ENCODE measurements at places on chromosomes 5 and 9.
A peak's percentile ranks its signal among the peaks of the same experiment; 100 is the strongest.

GRCh38 chr5:119319890-119320289 lies 35.9 kb upstream of the TNFAIP8 start:
- DNase-seq: no peak

- DNase-seq: no peak
Observed at GRCh38 chr5:175599210-175599609, 58.7 kb upstream of the HRH2 start.

- DNase-seq: no peak
Observed at GRCh38 chr9:78692871-78693270, 395.9 kb downstream of the PSAT1 start.

DNA sequence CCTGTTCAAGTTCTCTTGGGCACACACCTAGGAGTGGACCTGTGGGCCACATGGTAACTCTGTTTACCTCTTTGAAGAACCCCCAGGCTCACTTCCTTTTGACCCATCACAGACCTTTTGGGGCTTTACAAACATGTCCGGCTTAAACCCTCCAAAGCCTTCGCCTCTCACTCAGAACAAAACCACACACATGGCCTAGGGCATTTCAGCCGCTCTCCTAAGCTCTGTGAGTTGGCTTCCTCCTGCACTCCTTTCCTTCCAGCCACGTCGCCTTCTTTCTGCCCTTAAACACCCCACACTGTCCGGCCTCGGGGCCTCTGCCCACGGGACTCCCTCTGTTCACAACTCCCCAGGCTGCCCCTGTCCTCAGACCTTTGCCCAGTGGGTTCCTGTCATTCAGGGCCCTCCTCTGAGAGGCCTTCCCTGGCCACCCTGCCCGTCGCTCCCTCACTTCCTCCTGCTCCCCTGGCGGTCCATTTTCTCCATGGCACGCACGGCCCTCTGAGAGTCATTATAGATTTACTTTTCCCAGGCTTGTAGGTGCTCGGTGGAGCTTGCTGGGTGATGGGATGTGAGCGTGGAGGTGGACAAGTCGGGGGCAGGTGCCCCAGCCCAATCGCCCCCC lies 1.9 kb downstream of the DOK3 start:
- no peak for DNase-seq

GRCh38 chr5:157778121-157778805 lies 34.8 kb downstream of the LSM11 start:
- peak; percentile 19 for DNase-seq

GRCh38 chr9:131701789-131702337 lies 38.0 kb downstream of the RAPGEF1 start:
- no peak for DNase-seq

GRCh38 chr5:19547640-19548039 lies 440.4 kb downstream of the CDH18 start:
- no peak for DNase-seq

DNA sequence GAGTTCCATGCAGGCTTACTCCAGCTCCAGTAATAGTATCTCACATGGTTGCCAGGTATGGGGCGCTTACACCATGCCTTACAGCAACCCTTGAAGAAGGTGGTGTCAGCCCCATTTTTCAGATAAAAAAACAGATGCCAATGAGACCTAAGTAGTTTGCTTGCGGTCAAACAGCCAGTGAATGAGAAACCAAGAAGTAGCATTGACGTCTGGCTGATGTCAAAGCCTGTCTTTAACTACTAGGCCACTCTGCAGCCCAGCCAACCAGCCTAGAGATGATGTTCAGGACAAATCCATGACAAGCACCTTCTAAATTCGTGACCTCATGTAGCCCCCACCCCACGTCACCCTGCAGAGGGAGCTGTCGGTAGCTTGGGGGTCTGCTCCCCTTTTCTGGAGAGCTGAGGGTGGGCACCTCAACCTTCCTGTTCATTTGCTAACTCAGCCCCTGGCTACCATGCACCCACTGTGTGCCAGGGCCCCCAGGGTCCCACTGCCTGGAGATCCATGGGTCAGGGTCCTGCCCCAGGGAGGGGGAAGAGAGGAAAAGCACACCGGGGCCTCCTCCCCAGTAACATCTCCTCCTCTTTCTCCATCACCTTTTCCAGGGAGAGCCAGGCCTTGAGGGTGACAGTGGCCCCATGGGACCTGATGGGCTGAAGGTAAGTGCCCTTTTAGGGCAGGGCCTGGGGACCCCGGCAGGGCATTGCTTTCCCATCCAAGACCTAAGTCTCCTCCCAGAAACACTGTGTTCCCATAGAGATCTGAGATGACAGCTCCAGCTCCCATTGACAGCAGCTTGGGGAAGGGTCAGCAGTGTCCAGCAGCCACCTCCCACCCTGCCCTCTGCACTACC lies 52.5 kb upstream of the ORM1 start:
- no peak for DNase-seq

DNA sequence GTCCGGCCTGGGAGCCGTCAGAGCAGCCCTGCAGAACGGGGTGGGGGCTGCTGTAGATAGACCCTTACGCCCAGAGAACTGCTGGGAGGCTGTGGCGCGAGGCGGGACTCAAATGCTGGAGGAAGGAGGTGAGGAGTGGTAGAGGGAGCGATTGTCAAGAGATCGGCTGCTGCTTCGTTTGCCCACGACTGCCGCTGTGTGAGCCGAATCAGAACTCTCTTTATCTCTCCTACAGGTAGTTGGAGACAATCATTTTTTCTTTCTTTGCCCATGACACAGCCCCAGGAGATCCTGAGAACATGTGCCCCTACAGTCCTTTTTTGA lies 456 bp downstream of the ZNF79 start:
- DNase-seq: no peak

- no peak for DNase-seq
Observed at GRCh38 chr9:85212209-85212608, 529.5 kb downstream of the AGTPBP1 start.

DNA sequence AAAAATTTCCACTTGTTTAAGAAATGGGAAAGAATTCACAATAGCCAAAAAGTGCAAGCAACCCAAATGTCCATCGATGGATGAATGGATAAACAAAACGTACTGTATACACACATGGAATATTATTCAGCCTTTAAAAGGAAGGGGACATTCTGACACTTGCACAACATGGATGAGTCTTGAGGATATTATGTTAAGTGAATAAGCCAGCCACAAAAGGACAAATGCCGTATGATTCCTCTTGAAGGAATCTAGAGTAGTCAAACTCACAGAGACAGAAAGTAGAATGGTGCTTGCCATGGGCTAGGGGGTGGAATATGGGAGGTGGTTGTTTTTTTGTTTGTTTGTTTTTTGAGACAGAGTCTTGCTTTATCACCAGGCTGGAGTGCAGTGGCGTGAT lies 3.8 kb upstream of the ATP6V0E1 start:
- DNase-seq: no peak

- DNase-seq: no peak
Observed at GRCh38 chr9:69276775-69277174, 48.2 kb upstream of the ENTREP1 start.

- peak; percentile 59 for DNase-seq
Observed at GRCh38 chr9:83238871-83239640, 176.1 kb upstream of the RASEF start.

DNA sequence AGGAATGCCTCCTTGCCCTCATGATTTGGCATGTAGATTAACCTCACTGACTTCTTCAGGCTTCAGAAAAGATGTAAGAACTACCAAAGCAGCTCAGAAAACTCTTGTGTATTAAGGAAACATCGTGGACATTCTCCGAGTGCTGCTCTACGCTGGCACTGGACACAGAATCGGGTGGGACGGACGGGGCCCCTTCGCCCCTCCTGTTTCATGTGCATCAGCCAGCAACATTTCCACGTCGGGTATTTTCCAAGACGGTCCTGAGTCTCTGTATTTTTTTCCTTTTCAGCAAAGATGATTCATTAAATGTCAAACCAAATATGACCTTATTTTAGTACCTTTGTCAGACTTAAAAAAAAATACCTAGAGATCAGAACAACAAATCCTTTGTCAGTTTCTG lies 583.6 kb downstream of the CCDC171 start:
- no peak for DNase-seq

DNA sequence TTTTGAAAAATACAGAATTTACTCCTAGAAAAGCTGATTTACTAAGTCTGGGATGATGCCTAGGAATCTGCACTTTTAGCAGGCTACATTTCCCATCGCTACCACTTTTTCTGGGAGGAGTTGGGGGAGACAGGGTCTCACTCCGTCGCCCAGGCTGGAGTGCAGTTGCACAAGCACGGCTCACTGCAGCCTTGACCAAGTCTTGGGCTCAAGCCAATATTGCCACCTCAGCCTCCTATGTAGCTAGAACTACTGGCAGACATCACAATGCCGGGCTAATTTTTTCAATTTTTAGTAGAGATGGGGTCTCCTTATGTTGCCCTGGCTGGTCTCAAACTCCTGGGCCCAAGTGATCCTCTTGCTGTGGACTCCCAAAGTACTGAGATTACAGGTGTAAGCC lies 85.9 kb downstream of the NR6A1 start:
- DNase-seq: peak; percentile 20

- no peak for DNase-seq
Observed at GRCh38 chr5:30765227-30765626, 428.3 kb upstream of the CDH6 start.

DNA sequence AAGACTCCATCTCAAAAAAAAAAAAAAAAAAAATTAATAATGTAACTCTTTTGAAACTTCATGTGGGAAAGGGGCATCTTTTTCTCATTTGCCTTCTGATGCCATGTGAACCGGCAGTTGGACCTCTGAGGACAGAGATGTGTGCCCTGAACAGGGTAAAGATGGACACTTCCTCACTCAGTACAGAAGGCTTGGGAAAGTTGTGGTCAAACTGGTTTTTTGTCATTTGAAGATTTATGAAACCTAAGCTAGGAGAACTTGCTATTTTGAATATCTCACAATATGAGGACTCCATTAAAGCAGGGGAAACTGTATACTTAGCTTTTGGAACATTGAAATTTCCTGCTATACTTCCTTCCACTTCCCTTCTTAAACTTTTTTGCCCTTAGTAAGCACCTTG lies 147.5 kb upstream of the ALDH1B1 start:
- DNase-seq: no peak

- no peak for DNase-seq
Observed at GRCh38 chr5:50744776-50745175, 78.3 kb downstream of the PARP8 start.

DNA sequence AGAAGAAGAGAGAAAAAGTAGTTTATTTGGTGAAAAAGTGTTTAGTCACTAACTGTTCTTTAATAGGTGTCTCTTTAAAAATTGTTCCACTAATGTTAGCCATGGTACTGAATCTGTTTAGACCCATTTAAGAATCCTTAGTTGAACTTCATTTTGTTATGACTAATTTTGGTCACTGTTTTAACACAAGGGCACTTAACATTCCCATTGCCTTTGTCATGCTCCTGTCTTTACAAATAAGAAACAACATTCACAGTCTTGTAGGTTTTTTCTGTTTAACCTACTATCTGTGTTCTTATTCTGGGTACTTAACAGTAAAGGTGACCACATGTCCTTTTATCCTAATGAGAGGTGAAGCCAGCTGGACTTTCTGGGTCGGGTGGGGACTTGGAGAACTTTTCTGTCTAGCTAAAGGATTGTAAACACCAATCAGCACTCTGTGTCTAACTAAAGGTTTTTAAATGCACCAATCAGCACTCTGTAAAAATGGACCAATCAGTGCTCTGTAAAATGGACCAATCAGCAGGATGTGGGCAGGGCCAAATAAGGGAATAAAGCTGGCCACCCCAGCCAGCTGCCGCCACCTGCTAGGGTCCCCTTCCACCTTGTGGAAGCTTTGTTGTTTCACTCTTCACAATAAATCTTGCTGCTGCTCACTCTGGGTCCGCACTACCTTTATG lies 116.7 kb downstream of the WDR70 start:
- no peak for DNase-seq

DNA sequence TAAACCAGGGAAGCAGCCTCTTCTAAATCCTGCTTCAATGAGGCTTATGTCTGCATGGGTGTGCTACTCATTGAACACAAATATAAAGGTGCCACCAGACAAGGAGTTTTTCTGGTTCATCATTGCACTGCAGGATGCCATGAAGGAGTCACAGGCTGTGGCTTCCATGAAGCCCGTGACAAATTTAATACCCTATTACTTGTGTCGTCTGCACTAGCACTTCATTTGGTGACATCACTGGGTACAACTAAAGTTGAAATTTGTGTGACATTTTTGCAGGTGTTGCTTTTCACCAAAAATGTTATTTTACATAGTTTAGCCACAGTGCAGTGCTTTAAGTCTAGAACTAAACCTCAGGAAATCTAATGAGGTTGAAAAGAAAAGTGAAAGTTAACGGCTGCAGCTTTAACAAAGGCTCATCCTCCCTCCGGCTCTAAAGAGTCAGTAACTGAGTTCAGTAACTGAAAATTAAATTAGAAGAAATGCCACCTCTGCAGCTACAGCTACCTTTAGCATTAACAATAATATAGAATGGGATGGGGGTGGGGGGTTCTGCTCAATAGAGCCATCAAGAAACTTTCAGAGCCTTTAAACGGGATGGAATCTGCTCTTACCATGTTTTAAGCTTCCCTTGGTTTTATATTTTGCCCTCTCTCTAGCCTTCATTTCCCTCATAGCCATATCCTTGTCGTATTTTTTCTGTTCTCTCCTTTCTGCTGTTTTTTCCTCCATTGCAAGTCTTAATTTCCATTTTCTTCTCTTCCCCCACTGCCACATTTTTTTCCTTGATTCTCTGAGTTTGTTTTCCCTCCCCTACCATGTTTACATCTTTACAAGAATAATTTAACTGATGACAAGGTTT lies 233.8 kb upstream of the TMEM161B start:
- DNase-seq: no peak

DNA sequence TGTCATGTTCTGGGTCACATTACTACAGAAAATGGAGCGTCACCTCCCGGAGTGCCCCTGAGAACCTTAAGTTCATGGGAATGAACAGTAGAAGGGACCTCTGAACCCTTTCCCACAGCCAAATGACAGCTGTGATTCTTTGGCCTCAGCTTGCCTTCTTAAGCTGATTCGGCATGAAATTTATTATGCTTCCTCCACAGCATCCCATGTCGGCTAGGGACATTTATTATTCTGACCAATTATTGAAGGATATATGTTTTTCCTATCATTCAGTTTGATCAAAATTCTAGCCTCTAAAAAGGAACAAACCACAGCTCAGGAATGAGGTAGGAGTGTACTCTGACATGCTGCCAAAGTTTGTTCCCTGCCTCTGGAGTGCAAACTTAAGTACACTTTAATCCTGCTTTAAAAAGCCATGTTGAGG lies 440.6 kb downstream of the CETN3 start:
- peak; percentile 10 for DNase-seq

- DNase-seq: no peak
Observed at GRCh38 chr5:137374110-137374714, 124.9 kb downstream of the SPOCK1 start.

DNA sequence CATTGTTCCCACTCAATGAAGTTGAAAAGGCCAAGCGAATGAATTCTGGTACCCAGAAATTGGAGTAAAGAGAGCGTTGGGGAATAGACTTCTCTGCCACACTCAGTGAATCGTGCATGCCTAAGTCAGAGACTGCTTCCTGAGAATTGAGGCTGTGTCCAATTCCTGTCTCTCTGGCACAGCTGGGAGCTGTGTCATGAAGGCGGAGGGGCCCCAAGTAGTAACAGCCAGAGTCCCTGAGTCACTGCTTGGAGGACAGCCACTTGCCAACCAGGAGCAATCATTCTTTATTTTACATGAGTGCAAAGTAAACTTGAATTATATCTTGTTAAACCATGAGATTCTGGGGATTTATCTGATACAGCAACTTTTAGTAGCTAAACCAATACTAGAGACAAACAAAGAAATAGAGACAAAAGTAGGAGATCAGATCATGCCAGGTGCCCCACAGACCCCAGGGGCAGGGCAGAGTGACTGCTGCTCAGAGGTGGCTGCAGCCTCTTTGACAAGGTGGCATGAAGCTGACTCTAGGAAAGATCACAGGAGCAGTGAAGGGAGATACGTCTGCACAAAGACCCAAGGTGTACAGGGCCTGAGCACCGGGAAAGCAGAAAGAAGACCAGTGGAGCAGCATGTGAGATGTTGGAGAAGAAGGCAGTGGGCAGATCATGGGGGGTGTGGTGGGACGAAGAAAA lies 246.0 kb downstream of the GADD45G start:
- no peak for DNase-seq
